ENCODE measurements at places on chromosomes 1 and 21.

DNA sequence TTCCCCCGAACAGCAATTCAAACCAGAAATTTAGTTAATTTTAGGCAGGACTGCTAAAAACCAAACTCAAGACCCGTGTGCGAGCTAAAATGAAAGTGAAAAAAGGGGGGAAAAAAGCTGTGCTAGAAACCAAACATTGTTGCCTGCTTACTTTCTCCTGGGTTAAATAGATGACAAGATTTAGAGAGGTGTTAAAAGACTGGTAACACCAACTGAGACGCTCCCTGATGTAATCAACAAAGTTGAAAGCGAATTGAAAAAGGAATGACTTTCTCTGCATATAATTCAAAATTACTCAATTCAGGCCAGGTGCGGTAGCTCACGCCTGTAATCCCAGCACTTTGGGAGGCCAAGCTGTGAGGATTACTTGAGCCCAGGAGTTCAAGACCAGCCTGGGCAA is 6.8 kb downstream of the CDCA8 start:
- DNase-seq, result no peak

- DNase-seq, result no peak
Measured at GRCh38 chr1:74771913-74772515, 39.1 kb downstream of the TYW3 start.

- no peak for DNase-seq
Measured at GRCh38 chr1:162177126-162177525, 107.6 kb downstream of the NOS1AP start.

DNA sequence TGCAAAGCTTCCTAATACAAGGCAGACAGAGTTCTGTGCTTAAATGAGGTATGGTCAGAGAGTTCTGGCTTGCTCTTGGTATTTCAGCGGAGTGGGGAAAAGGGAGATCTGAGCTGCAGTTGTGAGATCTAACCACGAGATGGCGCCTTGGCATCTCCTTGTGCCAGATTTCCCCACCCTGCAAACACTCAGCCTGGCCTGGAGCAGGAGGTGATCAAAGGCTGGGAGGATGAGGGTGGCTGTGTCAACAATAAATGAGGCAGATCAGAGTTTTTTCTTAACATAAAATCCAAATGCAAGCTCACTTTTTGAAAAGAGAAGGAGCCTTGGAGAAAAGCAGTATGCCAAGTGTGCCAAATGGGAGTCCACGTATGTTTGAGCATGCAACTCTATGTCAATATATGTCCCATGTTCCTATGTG is 4.1 kb upstream of the TFAP2E start:
- DNase-seq, result no peak

DNA sequence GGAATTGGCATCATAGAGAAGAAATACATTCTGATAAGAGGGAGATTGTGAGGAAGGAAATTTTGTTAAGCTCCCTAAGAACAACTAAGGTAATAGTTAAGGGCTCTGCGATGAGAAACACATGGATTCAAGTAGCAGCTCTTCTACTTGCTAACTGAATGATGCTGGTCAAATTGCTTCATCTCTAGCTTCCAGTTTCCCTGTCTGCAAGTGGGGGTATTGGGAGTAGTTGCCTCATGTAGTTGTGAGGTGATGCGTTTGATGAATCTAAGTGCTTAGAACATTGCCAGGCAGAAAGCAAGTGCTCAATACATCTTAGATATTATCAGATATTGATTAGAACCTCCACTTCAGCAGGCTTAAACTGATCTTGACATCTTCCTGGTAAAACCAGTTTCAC is 84.8 kb downstream of the CD58 start:
- DNase-seq, result no peak

- DNase-seq, result no peak
Measured at GRCh38 chr1:21743476-21743875, 39.5 kb downstream of the USP48 start.

GRCh38 chr1:2150801-2151200 is 43.8 kb downstream of the FAAP20 start:
- no peak for DNase-seq

DNA sequence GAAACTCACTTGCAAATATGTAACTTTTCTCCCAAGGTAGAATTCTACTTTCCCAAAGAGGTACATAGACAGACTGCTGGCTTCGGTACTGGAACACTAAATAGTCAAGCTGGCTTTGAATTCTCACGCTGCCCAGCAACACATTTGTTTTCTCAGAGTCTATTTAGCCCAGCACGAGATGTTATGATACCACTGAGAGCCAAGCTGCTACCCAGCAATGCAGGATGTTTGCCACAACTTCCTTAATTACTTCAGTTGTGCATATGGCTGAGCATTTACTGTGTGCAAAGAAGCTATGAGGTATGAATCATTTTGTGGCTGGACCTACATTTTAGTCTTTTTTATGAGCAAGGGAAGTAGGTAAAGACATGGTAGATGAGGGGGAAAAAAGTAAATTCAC is 793.2 kb downstream of the PLA2G4A start:
- no peak for DNase-seq

DNA sequence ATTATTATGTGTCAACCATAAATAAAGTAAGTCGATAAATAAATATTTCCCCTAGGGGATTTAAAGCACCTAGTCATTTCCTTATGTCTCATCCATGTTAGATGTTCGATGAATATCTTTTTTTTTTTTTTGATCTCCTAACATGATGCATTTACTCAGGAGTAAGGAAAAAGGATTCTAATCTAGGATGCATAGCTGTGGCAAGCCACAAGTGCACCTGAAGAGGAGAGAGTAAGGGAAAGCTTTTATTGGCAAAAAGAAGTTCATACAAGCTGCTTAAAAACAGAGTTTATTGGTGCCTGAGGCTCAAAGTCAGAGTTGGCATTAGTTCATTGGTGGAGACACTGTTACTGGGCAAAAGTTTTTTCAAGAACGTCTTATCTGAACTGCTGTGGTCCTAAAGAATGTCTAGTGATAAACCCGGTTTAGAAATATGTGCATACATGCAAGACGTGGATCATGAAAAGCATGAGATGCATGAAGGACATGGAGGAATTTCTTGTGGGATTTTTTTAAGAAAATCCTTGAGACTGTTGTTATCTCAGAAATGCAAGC is 51.7 kb downstream of the SWT1 start:
- no peak for DNase-seq

GRCh38 chr1:21668951-21669257 is 253 bp downstream of the RAP1GAP start:
- DNase-seq, result no peak

DNA sequence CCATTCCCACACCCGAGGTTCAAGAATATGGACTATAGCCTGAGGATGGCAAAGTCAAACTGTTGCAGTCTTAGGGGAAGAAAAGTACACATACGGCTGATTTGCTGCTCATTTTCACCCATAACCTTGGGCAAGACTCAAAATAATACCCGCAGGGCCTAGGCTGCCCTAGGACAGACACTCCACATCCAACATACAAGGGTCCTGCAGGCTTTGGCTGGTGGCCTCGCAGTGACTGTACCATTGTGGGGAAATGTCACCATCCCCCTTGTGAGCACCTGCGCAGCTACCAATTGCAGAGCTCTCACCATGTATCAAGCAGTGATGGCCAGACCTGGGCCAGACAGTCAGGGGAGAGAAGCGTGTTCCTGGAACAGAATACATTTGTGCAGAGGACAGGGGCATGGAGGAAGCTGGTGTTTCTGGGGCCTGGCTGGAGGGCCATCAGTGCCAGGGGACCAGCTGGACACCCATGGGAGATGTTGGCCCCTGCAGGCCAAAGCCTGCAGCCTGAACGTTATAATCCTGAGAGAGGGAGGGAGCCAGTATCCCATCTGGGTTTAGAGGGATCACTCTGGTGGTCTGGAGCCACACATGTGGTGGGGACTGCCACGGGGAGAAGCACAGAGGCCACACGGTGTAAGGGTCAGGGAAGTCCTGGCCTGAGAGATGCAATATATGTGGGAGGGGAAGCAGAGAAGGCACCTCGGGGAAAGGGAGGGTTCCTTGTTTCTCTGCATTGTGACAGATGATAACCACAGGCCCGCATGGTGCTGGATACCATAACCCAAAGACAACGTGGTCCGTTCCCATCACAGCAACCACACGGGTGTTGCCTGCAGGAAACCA is 101.2 kb downstream of the GLIS1 start:
- no peak for DNase-seq

DNA sequence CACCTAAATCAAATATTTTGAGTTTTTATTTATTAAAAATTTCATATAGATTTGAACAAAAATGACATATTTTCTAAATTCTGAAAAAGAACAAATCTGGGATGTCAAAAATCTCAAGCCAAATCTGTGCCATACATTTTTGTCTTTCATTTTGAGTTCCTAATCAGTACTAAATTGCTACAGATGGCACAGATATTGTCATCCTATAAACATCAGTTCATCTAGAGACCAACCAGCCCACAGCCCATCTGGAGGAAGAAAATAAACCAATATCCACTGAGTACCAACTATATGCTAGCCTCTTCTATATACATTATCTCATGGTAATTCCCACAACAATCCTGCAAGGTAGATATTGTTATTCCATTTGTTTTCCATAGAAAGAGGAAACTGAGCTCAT is 156.8 kb upstream of the ATP1B1 start:
- no peak for DNase-seq
